ENCODE measurements at places on chromosomes 7 and 10. TPM values are rescaled to one million over a fixed set of nuclear protein-coding genes. Genes with fewer than 3 reads are reported as not detected.

The CFAP58 gene
- total RNA-seq: 1.0 TPM

The TMEM184A gene
- total RNA-seq: 3.3 TPM

The ADARB2 gene
- total RNA-seq: not detected

The SAMD9L gene
- 105 TPM for total RNA-seq

The LIPN gene
- not detected for total RNA-seq

The ABCB4 gene
- total RNA-seq: 4.6 TPM

The CRHR2 gene
- total RNA-seq: not detected

The EBLN1 gene
- total RNA-seq: 0.17 TPM

The NUTM2B gene
- total RNA-seq: 0.32 TPM

The DKK1 gene
- total RNA-seq: 355 TPM

The XRCC2 gene
- 9.4 TPM for total RNA-seq

- DNase-seq: no peak
These were observed 4.8 kb upstream of the VIPR2 start for GRCh38 chr7:159149488-159149887.

GRCh38 chr10:47452495-47453140 lies 31.3 kb downstream of the ANXA8 start:
- no peak for DNase-seq

GRCh38 chr7:110373859-110374258 lies 717.1 kb upstream of the LRRN3 start:
- no peak for DNase-seq

DNA sequence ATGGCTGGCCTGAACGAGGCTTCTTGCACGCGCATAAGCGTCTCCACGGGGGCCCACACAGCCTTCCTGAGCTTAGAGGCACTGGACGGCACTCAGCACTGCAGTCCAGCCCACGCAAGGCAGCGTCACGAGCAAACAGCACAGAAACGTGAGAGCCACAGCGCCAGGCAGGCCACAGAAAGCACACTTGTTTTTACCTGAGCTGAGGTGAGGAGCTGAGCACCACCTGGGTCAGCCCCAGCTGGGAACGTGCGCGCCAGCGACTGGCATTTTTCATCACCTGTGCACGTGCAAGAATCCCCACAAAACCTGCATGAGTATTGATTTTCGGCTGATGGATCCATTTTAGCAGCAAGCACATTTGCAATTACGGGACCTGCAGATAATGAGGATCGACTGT lies 26.7 kb downstream of the IQCE start:
- no peak for DNase-seq

- no peak for DNase-seq
These were observed 8.8 kb upstream of the CALD1 start for GRCh38 chr7:134770676-134771075.

DNA sequence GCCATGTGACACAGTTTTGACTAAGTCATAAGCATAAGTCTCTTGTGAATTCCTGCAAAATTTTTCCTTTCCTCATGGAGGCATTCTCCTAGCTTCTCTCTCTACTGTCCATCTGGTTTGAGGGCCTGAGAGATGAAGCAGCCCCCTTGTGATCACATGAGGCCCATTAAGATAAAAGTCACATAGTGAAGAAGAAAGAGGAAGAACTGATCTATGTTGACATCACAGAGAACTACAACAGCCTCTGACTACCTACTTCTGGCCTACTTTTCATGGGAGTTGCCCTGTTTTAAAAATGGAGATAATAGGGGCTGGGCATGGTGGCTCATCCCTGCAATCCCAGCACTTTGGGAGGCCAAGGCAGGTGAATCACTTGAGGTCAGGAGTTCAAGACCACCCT lies 50.4 kb downstream of the TFEC start:
- no peak for DNase-seq

GRCh38 chr7:139842401-139843210 lies 13.5 kb downstream of the TBXAS1 start:
- DNase-seq: peak; percentile 15

DNA sequence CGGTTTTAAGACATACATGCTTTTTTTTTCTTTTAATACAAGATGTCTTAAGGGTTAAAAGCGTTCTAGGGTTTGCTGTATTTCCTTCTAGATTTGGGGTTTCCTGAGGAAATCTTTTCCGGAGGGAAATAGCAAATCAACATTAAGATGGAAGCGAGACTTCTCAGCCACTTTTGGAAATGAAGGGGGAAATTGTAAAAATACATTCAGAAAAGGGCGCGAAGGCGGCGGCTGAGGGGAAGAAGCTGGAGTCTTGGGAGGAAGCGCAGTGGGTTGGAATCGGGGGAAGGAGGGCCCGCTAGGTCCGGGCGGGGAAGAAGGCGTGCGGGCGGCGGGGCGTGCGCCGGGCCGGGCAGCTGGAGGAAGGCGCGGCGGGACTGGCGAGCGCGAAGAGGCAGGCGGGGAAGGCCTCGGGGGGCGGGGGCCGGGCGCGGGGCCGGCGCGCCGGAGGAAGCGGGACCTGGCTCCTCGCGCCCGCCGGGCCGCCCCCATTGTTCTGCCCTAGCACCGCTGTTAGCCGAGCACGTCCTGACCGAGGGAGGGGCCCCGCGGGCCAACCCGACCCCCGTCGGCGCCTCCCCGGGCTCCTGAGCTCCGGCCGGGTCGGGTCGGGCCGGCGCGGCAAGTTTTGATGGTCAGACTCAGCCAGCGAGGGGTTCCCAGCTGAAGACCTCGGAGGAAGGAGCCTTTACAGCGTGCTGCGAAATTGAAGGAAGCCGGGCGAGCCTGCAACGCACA lies 1.5 kb upstream of the SKIDA1 start:
- DNase-seq: peak; percentile 51

DNA sequence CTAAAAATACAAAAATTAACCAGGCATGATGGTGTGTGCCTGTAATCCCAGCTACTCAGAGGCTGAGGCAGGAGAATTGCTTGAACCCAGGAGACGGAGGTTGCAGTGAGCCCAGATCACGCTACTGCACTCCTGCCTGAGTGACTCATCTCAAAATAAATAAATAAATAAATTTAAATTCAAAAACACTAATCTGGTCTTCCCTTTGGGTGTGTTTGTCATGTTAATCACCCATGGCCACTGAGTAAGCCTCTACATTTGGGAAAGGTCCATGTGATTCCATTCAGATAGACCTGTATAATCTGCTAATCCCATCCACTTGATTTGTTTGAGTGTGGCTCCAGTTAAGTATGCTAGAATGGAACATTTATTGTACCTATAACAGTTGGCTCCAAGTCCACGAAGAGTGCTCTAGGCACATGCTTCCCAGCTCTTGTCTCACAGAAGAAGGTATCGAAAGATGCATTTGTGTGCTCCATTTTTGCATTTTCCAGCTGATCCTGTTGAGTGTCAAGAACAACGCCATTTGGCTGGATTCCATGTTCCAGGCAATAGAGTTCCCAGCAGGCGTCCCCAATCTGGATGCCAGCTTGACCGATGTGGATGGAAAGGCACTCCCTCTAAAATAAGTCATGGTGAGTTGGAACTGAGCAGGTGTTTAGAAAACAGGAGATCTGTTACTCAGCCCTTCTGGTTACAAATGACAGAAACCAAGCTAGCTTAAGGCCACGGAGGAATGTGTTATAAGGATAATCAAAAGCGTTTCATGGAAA lies 4.0 kb downstream of the TUBAL3 start:
- DNase-seq: no peak

DNA sequence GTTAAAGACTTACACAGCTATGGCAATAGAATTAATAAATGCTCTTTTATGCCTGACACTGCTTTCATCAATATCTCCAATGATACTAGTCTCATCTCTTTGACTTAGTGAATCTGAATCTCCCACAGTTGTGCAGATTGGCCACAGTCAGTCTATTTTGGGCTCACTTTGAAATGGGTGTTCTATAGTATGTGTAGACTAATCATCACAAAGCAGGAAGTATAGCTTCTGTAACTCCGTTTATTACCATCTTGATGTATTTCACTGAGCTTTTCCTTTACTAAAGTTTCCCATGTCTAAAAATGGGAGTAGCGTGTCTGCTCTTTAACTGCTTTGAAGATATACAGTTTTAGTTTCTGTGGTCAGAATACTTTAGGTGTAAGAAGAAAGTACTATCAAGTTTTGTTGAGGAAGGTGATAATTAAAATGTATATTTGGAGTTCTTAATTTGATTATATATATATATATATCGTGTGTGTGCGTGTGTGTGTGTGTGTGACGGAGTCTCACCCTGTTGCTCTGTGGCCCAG lies 70.1 kb downstream of the ST7 start:
- DNase-seq: no peak

GRCh38 chr10:132540456-132540855 lies 2.9 kb downstream of the INPP5A start:
- DNase-seq: no peak

GRCh38 chr10:119830851-119831250 lies 41.8 kb downstream of the MCMBP start:
- no peak for DNase-seq

DNA sequence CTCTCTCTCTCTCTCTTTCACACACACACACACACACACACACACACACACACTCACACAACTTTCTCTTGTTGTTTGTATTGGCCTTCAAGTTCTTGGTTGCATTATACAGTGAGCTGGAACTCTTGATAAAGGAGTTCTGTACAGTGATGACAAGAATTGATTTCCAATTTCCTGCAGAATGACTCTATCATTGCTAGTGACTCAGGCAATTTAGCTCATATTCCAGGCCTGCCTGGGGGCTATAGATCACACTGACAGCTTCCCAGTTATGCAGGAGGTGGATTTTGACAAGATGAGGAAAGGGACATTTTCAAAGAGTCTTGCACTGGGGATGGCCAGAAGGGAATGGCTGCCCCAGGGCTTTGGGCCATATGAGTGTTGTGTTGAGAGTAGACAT lies 508.8 kb downstream of the TYW1 start:
- DNase-seq: no peak

DNA sequence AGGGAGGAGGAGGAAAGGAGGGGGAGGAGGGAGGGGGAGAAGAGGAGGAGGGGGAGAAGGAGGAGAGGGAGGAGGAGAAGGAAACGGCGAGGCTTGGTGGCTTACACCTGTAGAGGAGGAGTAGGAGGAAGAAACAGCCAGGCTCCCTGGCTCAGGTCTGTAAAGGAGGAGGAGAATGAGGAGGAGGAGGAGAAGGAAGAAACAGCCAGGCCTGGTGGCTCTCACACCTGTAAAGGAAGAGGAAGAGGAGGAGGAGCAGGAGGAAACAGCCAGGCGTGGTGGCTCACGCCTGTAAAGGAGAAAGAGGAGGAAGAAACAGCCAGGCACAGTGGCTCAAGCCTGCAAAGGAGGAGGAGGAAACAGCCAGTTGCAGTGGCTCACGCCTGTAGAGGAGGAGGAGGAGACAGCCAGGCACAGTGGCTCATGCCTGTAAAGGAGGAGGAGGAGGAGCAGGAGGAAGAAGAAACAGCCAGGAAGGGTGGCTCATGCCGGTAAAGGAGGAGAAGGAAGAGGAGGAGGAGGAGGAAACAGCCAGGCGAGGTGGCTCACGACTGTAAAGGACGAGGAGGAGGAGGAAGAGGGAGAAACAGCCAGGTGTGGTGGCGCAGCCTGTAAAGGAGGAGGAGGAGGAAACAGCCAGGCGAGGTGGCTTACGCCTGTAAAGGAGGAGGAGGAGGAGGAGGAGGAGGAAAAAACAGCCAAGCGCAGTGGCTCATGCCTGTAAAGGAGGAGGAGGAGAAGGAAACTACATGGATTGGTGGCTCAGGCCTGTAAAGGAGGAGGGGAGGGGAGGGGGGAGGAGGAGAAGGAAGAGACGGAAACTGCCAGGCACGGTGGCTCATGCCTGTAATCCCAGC lies 14.9 kb upstream of the CRCP start:
- DNase-seq: peak; percentile 90

DNA sequence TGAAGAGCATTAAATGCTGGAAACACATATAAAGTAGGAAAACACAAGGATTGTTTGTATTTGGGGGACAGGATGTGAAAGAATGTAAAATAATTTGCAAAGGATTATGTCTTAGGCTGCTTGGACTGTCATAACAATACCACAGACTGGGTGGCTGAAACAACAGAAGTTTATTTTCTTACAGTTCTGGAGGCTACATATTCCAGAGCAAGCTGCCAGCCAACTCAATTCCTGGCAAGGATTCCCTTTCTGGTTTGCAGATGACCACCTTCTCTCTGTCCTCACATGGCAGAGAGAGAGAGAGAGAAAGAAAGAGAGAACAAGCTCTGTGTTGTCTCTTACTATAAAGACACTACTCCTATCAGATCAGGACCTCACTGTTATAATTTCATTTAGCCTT lies 8.8 kb upstream of the LAMB4 start:
- no peak for DNase-seq

DNA sequence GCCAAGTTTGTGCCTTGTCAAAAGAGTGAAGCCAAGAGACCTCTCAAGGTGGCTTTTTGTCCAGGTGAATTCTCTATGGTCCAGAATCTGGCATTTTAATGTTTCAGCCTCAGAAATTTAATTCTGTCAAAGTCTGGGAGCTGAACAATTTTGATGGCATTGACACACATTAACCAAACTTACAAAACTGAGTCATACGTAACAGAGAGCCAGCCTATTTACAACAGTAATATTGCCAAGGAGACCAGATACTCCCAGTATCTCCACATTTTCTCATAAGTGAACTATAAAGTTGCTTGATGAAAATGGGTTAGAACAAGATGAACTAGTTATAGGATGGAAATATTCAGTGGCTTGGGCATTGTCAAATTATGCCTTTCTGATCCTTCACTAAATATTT lies 43.8 kb downstream of the PDE6C start:
- DNase-seq: peak; percentile 15

DNA sequence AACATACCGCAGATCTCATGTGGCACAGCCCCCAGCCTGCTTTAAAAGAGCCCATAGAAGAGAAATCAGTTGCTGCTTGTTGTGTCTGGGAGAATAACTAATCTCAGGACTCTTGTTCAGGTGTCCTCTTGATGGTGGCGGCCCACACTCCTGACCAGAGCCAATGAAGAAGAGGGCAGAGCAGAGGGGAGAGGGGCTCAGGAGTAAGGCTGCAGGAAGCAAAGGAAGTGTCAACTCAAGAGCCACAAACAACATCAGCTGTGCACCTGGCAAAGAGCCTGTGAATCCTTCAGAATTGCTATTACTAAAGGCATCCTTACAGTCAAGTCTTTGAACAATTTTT lies 59.8 kb upstream of the PTN start:
- no peak for DNase-seq

GRCh38 chr10:130889780-130890179 lies 421.7 kb downstream of the TCERG1L start:
- DNase-seq: no peak

DNA sequence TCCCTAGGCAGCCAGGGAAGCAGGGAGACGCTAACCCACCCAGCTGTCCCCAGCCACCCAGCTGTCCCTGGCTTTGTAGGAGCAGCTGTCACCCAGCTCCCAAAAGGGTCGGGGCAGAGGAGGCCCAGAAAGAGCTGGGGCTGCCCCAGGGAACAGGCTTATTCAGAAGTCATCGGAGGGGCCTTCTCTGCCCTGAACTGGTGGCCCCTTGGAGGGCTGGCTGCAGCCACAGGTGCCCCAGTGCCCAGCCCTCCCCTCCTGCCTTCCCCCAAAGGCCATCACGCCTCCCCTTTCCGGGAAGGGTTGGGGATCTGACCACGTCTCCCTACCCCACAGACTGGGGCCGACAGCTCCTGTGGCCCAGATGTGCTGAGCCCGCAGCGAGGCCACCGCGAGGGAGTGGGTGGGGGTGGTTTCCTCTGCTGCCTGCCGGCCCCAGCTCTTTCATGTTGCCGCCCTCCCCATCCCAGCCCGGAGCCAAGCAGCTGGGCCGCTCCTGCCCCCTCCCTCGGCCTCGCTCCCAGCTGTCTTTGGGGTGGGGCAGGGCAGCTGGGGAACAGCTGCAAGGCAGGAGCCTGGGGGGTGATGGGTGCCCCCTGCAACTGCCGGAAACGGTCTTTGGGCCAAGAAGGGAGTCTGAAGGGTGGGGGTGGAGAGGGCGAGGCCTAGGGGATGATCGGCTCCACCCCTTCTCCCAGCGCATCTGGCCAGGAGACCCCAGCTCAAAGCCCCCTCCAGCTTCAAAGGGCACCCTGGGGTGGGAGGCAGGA lies 16.8 kb downstream of the TRIM8 start:
- no peak for DNase-seq

- DNase-seq: no peak
These were observed 19.5 kb downstream of the NPSR1 start for GRCh38 chr7:34677491-34677890.

All from M059J (cell line).